Neural crest cell (in vitro differentiated cells): ENCODE measurements at places on chromosomes 16 and 17. TPM values are rescaled to one million over a fixed set of nuclear protein-coding genes. Genes with fewer than 3 reads are reported as not detected.

Gene RARA
- 22.3 and 25.9 TPM in 2 replicates for total RNA-seq

Gene HSBP1
- 237 and 241 TPM in 2 replicates for total RNA-seq

Gene HSD17B2
- total RNA-seq, result not detected in 2 replicates

Gene NOL11
- 82.4 and 88.7 TPM in 2 replicates for total RNA-seq

Gene TP53TG3D
- total RNA-seq, result not detected in 2 replicates
